ENCODE measurements at places on chromosomes 2 and 18. TPM values are rescaled to one million over a fixed set of nuclear protein-coding genes. Genes with fewer than 3 reads are reported as not detected.

The ECEL1 gene
- total RNA-seq = under 0.01 TPM

The UPP2 gene
- total RNA-seq = not detected

The IL36B gene
- not detected for total RNA-seq

The CIB4 gene
- total RNA-seq = not detected

The PLA2R1 gene
- total RNA-seq = 21.4 TPM

The CRYGC gene
- total RNA-seq = not detected

The SOCS6 gene
- total RNA-seq = 28.4 TPM

The B4GALT6 gene
- total RNA-seq = 23.7 TPM

The EML6 gene
- total RNA-seq = 0.80 TPM

The MAP2 gene
- 24.5 TPM for total RNA-seq

The LMAN2L gene
- 16.6 TPM for total RNA-seq

The FHL2 gene
- total RNA-seq = 110 TPM

The AFF3 gene
- not detected for total RNA-seq

The PCARE gene
- total RNA-seq = not detected

The ZC3H6 gene
- 3.7 TPM for total RNA-seq

The TUBA4B gene
- total RNA-seq = not detected

The AMER3 gene
- total RNA-seq = not detected

The ASXL3 gene
- 0.14 TPM for total RNA-seq

The YPEL5 gene
- total RNA-seq = 45.6 TPM

The POTEJ gene
- total RNA-seq = not detected

The SMAD2 gene
- total RNA-seq = 71.9 TPM

The LNPK gene
- total RNA-seq = 17.4 TPM

The ALPP gene
- total RNA-seq = not detected

The UGT1A4 gene
- not detected for total RNA-seq

The HNRNPA3 gene
- 122 TPM for total RNA-seq

The IL1F10 gene
- not detected for total RNA-seq

The RAB1A gene
- total RNA-seq = 128 TPM

The LCT gene
- under 0.01 TPM for total RNA-seq

The POTEC gene
- total RNA-seq = not detected

The ARHGAP28 gene
- total RNA-seq = 14.1 TPM

The OTOS gene
- total RNA-seq = not detected

The GALNT14 gene
- total RNA-seq = 2.4 TPM

The SPDYA gene
- total RNA-seq = 2.7 TPM

The GPR45 gene
- total RNA-seq = not detected

The CIDEA gene
- 2.4 TPM for total RNA-seq

The RAMP1 gene
- total RNA-seq = not detected

The SP140 gene
- total RNA-seq = not detected

The SERPINB10 gene
- total RNA-seq = 0.07 TPM

The ATRAID gene
- 101 TPM for total RNA-seq

The SIX3 gene
- total RNA-seq = not detected

The CDK5R2 gene
- not detected for total RNA-seq

The RAX gene
- not detected for total RNA-seq

The BOLL gene
- total RNA-seq = not detected

The TCF23 gene
- not detected for total RNA-seq

The SMPD4 gene
- 29.5 TPM for total RNA-seq

The NCKAP5 gene
- total RNA-seq = 0.50 TPM

The LYG2 gene
- total RNA-seq = not detected

The ANAPC1 gene
- total RNA-seq = 119 TPM

The STARD7 gene
- total RNA-seq = 249 TPM
